Activated CD4-positive, alpha-beta T cell treated with anti-CD3 and anti-CD28 coated beads, Interleukin-2, amount 10 ng/mL, durations not matched to agents 7 days and 5 days (primary cell): ENCODE measurements at places on chromosomes 12 and 14. TPM values are rescaled to one million over a fixed set of nuclear protein-coding genes. Genes with fewer than 3 reads are reported as not detected.
A peak's percentile ranks its signal among the peaks of the same experiment; 100 is the strongest.

DNA sequence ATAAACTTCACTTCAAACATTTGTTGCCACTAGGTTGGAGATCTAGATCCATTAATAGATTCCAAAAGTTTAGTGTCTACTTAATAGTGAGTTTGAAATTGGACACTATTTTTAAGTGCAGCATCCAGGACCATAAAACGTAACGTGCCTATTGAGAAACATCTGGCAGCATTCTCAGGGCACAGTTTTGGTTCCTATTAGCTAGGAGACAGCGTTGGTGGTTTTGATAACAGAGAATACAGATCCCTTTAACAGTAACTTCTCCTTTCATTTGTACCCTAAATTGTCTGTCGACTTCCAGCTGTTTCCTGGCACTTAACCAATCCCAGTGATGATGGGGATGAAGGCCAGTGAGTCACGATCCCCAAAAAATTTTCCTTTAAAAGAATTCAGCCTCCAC, 25.8 kb downstream of the KCNK10 start:
- DNase-seq: no peak

- DNase-seq: no peak
Measured at GRCh38 chr12:1091350-1091749, 100.3 kb downstream of the ERC1 start.

DNA sequence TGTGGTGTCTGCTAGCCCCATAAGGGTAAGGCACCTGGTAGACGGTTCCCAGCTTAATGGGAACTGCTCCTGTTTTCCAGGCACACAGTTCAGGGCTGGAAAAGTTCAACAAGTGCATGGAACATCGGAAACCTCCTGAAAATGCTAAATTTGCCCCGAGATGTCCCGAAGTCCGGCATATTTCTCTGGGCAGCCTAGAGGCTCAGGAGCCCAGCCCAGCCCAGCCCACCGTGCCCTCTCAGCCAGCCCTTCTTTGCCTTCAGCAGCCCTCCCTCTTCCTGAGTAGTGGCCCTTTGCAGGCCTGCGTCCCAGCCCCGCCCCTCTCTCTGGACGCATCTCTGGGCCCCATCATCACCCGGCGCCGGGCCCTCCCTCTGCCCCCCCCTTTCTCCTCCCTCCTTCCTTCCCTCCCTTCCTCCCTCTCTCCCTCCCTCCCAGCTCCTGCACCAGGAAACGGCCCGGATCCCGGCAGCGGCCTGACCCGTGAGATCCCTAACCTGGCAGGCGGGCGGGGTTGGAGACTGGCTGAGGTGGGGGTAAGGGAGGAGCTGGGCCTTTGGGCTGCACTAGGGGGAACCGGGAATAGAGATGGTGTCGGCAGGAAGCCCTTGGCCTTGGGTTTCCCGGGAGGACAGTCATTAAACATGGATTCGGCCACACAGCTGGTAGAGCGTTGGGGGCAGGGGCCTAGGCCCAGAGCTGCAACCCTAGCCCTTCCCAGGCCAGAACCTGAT, at the start of gene BCL2L2:
Gene BCL2L2, plus strand, starts transcription at position 422 of the 734 bp plus-strand sequence. CDS start 935 bp downstream, outside the sequence.
- DNase-seq: peak; percentile 16

Gene CELA1
- not detected for total RNA-seq

Gene A2ML1
- total RNA-seq: not detected

Gene FGF23
- not detected for total RNA-seq
